ENCODE measurements at places on chromosomes 12 and 14.

DNA sequence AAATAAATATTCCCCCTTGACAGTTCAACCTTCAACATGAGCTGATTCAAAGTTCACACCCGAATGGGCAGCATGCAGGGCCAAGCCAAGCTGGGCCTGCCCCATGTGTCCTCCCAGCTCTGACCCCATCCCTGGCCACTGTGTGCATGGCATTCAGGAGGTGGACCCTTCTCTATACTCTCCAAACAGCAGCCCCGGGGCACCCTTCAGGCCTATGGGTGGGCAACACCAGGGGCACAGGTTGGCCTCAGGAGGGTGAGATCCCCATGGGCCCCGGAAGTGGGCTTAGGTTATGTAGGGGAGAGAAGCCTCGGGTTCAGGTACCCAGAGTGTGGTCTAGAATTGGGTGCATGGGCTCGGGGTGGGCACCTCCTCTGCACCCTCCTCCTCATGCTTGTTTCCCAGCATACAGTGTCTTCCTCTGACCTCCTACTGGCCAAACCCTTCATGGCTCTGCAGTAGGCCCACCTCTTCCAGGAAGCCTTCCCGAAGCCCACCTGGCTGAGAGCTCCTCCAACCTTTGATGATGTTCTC lies 31.5 kb upstream of the BCL7A start:
- no peak for DNase-seq

- no peak for DNase-seq
Observed at GRCh38 chr12:127588249-127588648, 678.7 kb upstream of the TMEM132C start.

DNA sequence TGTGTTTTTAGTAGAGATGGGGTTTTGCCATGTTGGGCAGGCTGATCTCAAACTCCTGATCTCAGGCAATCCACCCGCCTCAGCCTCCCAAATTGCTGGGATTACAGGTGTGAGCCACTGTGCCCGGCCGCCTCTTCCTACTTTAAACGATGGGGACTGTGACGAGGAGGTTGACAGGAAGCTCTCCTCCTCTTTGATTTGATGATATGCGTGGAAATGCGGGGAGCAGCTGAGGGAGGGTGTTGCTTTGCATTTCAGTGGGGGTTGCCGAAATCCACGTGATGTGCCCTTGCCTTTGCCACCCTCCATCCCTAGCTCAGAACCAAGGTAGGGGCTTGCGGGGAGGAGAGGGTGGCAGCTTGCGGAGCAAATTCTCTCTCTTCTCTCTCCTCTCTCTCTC lies 189.6 kb downstream of the AACS start:
- DNase-seq: no peak

DNA sequence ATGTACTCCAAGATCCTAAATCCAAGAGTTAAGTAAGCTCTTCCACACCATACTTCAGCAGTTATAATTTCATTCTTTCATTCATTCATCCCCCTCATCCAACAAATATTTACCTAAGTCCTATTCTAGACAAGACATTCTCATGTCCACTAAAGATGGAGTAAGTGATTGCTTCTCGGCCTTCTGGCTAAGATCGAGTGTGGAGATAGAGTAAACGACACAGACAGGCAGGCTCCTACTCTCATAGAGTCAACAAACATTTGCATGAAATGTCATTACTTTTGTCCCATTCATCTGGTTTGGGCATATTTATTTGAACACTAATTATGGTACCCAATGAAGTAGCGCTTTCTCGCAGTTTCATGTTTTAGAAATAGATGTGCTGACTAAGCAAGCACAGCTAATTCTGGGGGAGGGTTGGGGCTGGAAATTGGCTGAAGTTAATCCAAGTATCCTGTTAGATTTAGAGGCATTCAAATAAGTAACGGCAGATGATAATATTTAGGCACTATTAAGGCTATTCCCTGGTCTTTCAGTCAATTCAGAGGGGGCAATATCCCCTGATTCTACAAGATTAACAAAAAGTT lies 176.5 kb downstream of the CEP128 start:
- DNase-seq: no peak

- DNase-seq: no peak
Observed at GRCh38 chr12:131736446-131737149, 25.7 kb downstream of the SFSWAP start.
